ENCODE measurements at places on chromosomes 5 and 9.

DNA sequence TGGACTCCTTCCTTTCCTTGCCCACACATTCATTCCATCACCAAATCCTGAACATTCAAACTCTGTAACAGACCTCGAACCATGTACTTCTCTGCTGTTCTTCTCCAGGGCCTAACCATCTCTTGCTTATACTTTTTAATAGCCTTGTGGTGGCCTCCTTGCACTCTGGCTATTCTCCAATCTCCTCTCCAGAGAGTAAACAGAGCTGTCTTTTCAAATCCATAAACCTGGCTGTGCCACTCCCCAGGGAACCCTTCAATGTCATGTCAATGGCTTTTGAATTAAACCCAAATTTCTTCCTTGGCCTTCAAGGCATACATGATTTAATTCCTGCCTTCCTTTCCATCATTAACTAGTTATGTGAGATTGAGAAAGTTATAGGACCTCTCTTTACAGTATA is 277.6 kb upstream of the EFNA5 start:
- DNase-seq, result no peak

- DNase-seq, result no peak
Measured at GRCh38 chr5:149849966-149850910, 94.4 kb downstream of the PDE6A start.

DNA sequence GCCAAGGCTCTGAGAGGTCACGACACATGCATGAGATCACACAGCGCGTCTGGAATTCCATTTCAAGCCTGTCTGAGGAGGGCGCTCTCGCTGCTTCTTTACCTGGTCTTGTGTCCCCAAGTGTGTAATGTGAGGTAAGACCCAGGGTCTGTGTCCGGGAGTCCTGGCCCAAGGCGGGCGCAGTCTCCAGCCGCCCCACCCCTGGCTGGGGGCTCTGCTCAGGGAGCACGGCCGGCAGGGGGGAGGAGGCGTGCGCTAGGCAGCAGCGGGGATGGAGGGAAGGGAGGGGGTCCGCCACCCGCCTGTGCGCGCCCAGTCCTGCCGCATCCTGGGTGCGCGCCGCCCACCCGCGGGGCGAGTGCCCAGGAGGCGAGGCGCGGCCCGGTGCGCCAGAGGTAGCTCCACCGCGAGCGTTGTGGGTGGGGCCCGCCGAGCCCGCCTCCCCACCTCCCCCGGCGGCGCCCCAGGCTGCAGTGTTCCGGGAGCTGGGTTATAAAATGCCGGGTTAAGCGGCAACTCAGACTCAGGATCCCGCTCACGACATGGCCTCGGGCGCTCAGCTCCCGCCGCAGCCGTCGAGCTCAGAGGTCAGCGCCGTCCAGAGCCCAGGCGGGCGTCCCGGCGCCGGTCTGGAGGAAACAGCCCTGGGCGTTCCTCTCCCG is at the start of gene CCNI2:
Gene CCNI2 (plus strand): TSS at position 473 of the 662 bp plus-strand sequence. CDS start 70 bp downstream, at position 543.
- no peak for DNase-seq

- no peak for DNase-seq
Measured at GRCh38 chr9:109632817-109633216, 134.7 kb upstream of the PTPN3 start.

DNA sequence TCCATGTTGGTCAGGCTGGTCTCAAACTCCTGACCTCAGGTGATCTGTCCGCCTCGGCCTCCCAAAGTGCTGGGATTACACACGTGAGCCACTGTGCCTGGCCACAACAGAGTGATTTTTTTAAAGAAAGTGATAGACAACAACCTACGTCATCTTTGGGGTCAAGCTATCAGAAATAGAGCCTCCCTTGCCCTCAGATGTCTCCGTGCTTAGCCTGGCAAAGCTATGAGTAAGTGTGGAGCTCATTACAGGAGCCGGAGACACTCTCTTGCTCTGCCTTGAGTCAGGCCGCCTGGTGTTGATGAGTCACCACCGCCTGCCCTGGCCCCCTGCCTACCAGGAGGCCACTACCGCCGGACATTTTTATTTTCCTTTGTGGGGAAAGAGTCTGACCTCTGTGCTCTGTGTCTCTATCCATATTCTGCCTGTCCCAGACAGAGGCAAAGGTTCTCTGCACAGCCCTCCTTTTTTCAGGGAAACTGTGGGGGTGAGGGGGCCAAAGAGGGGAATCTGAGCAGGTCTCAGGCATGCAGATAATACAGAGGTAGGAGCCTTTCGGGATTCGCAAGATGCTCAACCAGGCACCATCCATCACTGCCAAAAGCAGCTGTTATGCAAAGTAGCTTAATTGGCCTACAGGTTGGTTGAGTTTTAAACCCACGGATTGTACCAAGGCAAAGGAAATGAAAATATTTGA is 123.7 kb upstream of the CPEB4 start:
- DNase-seq, result peak; percentile 77

DNA sequence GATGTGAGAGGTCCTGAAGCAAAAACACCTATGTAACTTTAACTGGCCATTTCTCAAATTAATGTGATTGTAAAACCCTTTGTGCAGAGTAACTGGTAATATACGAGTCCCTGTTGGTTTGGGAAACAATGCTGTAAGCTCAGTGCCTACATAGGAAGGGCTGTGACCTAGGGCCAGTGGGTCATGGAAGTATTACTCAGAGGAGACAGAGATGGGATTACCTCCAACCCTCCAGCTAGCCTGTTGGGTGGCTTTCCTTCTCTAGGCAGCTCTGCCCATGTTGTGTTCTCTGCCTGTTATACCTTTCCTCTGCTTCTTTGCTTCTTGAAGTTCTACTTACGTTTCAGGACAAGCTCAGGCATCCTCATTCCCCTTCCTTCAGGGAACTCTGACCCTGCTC is 294.8 kb upstream of the RFX3 start:
- DNase-seq, result no peak

DNA sequence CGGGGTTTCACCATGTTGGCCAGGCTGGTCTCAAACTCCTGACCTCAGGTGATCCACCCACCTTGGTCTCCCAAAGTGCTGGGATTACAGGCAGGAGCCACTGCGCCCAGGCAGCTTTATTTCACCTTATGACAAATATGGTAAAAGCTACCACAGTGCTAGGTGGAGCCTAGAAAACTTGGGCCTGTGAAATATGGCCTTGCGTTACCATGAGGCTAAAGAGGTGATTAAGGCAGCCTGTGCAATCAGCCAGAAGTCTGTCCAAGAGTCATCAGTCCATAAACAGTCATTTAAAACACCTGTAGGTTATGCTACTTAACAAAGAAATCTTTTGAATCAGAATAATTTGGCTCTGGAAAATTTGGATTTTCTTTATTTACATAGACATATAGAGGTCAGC is 114.8 kb upstream of the ANKH start:
- DNase-seq, result no peak

DNA sequence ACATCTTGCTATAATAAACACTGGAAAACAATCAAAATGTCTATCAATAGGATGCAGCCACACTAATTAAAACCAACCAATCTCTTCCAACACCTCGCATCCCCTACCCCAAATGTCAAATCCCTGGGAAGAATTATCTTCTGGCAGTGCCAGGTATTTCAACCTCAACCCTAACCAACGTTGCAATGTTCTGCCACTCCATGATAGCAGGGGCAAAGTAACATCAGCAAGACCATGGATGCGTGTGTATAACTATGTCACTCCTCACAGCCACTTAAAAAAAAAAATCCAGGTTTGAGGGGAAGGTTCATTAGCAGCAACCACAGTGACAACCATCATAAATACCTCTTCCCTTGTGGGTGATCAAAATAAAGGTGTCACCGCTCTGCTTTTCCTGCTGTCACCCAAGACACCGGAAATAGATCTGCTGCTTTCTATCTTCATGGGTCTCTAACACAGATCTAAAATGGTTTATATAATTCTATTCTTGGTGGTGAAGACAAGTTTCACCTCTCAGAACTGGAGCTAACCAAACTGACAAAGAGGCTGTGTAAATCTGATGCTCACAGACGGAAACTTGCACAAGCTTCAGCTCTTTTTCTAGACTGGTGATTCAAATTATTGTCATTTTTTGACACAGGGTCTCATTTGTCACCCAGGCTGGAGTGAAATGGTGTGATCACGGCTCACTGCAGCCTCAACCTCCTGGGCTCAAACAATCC is 9.9 kb downstream of the HSPA9 start:
- DNase-seq, result no peak

GRCh38 chr5:74126294-74126693 is 500.3 kb downstream of the ARHGEF28 start:
- no peak for DNase-seq

DNA sequence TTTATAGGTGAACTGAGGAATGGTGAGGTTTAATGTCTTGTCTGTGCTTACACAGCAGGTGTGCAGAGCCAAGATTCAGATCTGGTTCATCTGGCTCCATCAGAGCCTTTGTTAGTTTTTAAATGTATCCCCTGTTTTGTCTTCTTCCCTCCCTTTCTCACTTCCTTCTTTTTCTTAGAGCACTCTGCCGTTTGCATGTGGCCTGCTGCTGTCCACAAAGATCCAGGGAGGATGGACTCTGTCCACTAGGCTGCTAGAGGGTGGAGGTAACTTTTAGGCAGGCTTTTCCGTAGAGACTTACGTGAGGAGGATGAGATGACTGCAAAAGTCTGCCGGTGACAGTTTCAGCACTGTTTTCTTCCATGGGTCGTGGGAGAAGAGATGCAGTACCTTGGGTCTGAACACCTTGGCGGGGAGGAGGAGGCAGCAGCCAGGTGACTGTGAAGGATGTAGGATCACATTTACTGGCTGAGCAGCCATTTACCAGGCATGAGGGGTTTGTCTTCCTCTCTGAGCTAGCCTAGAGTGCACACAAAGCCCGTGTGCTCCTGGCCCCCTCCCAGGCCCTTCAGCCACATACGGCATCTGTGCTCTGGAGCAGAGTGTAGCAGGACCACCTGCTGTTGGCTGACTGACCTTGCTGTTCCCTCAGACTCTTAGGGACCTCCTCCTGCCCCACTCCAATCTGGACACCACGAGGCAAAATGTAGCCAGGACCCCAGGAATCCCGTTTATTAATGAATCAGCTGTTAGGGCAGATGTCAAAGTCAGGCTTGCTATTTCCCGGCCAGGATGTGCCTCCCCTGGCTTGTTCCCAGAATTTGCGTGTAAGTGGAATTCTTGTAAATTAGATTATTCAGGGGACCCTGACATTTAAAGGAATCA is 1.8 kb downstream of the NTMT1 start:
- DNase-seq, result no peak

GRCh38 chr9:87445646-87446045 is 52.0 kb upstream of the DAPK1 start:
- no peak for DNase-seq

Measured in AG09319 (cell line).